ENCODE measurements at places on chromosomes 1 and 21.

- peak; percentile 4 for DNase-seq
Measured at GRCh38 chr1:34711485-34711884, 43.4 kb upstream of the GJB5 start.

DNA sequence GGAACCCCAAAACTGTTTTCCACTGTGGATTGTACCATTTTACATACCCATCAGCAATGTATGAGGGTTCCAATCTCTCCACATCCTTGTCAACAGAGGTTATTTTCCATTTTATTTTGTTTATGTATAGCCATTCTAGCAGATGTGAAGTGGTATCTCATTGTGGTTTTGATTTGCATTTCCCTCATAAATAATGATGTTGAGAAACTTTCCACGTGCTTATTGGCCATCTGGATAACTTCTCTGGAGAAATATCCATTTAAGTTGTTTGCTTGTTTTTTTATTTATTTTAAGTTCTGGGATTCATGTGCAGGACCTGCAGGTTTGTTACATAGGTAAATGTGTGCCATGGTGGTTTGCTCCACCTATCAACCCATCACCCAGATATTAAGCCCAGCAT is 280.2 kb upstream of the USP25 start:
- DNase-seq, result no peak

DNA sequence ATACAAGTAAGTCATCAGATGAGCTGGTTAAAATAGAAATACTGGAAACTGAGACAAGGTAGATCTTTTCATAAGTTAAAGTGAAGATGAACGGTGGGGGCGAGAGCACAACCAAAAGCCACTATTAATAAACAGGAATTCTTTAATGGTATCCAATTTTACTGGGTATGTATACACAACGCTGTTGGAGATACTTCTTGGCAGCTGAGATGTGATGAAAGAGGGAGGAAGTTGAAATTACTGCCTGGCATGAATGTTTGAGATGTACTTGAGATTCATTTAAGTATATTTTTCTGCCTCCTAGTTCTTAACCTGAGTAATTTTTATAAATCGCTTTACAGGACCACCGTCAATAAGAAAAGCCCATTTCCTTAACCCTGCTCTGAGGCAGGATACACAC is 110.0 kb upstream of the ZRANB2 start:
- DNase-seq, result no peak

GRCh38 chr1:50422675-50422945 is 633 bp downstream of the DMRTA2 start:
- no peak for DNase-seq
